ENCODE measurements at places on chromosomes 16 and 17.
A peak's percentile ranks its signal among the peaks of the same experiment; 100 is the strongest.

- no peak for DNase-seq
Observed at GRCh38 chr17:55510986-55511721, at the start of gene SMIM36. Gene SMIM36, minus strand, starts transcription at chr17:55511452.

- no peak for DNase-seq
Observed at GRCh38 chr16:15653227-15653626, 3.2 kb downstream of the NDE1 start.

GRCh38 chr17:39018267-39019134, 51.3 kb upstream of the FBXO47 start:
- peak; percentile 51 for DNase-seq

- no peak for DNase-seq
Observed at GRCh38 chr17:27531469-27531961, 75.3 kb downstream of the KSR1 start.

GRCh38 chr17:29219378-29220047, 27.1 kb upstream of the CRYBA1 start:
- DNase-seq: peak; percentile 82

DNA sequence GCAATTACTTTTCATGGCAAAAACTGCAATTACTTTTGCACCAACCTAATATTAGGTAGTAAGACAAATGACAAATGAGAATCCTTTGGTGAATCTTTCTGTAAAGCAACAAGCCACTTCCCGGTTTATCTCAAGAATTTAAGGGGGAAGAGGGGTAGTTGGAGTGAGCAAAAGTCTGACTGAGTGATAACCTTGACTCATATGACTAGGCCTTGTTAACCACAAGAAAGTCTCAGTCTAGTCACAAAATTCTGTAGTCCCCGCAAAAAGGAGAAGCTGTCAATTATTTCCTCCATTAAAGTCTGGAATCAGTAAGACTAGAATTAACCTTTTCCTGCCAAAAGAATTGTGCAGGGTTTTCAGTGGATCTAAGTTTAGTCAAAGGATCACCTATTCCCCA, 72.2 kb upstream of the GNAO1 start:
- no peak for DNase-seq

DNA sequence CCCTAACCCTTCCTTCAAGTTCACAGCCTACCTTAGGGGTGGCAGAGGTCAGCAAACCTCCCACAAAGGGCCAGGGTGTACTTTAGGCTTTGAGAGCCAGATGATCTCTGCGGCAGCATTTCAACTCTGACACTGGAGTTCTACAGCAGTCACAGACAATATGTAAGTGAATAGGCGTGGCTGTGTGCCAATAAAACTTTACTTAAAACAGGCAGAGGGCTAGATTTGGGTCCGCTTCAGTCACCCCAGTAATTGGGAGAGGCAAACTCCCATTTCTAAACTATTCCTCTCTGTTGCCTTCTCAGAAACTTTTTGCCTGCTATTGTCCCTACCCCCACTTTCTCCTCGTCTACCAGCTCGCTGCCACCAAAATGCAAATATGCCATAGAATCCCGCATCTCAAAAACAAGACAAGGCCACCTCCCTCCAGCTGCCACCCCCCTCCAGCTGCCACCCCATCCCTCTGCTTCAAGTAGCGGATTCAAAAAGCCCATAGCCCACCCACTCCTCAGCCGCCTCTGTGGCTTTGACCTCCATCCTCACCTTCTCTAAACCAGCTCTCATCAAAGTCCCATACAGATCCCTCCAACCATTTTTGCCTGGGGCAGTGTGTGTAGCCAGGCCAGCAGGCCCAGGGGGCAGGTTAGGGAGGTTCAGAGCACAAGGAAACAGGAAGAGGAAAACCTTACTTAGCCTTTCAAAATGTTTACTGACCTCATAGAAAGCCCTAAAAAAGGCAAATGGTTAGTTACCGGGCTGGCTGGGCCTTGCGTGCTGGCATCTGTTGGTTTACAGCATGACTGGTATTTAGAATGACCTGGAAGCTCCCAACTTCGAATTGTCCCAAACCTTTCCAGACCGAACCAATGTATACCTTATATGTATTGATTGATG, 19.9 kb upstream of the DNAH17 start:
- DNase-seq: no peak

DNA sequence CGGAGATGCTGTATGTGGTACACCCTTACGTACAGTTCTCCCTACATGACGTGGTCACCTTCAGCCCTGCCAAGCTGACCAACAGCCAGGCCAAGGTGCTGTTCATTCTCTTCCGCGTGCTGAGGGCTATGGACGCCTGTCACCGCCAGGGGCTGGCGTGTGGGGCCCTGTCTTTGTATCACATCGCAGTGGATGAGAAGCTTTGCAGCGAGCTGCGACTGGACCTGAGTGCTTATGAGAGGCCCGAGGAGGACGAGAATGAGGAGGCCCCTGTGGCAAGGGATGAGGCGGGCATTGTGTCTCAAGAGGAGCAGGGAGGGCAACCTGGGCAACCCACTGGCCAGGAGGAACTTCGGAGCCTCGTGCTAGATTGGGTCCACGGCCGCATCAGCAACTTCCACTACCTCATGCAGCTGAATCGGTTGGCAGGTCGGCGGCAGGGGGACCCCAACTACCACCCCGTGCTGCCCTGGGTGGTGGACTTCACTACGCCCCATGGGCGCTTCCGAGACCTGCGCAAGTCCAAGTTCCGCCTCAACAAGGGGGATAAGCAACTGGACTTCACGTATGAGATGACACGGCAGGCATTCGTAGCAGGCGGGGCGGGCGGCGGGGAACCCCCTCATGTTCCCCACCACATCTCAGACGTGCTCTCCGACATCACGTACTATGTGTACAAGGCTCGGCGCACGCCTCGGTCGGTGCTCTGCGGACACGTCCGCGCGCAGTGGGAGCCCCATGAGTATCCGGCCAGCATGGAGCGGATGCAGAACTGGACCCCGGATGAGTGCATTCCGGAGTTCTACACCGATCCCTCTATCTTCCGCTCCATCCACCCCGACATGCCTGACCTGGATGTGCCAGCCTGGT, 1.4 kb downstream of the WDR81 start:
- DNase-seq: no peak

DNA sequence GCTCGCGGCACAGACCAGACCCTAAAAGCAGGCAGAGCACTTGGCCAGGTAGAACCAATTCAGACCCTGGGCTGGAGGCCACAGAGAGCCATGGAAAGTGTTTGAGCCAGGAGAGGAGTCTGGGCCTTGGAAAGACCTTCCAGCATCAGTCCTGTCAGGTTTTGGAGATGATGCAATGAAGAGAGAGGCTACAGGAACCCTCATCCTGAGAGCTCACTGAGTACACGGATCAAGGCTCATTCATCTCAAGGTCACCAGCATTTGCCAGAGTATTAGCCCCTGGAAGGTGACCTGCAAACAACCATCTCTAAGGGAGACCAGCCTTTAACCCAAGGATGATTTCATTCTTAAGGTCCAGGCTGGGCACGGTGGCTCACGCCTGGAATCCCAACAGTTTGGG, 27.8 kb downstream of the TLE7 start:
- no peak for DNase-seq

- peak; percentile 75 for DNase-seq
Observed at GRCh38 chr17:44086364-44087311, 16.1 kb downstream of the G6PC3 start.

DNA sequence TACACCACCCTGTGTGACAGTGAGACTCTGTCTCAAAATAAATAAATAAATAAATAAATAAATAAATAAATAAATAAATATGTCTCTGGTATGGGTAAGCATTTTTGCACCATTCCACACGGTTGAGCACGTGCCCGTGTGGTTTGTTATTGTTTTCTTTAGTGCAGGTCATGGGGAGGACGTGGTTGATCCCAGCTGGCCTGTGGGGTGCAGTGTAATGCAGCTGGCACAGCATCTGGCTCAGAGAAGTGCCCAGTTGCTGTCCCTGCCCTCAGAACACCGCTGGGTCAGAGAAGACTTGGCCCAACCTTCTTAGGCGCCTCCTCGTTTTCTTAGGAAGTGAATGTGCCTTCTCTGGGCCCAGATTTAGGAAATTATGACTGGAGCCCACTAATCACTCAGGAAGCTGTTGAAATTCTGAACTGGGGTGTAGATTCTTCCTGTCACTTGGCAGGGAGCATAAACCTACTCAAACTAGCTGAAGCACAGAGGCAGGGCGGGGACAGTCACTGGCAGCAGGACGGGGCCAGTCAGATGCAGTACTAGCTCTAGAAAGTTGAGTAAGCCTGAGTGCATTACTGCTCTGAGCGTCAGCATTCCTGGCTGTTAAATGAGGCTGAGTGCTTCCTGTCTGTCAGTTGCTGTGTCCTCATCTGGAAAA, 85.9 kb downstream of the SNX29 start:
- no peak for DNase-seq

DNA sequence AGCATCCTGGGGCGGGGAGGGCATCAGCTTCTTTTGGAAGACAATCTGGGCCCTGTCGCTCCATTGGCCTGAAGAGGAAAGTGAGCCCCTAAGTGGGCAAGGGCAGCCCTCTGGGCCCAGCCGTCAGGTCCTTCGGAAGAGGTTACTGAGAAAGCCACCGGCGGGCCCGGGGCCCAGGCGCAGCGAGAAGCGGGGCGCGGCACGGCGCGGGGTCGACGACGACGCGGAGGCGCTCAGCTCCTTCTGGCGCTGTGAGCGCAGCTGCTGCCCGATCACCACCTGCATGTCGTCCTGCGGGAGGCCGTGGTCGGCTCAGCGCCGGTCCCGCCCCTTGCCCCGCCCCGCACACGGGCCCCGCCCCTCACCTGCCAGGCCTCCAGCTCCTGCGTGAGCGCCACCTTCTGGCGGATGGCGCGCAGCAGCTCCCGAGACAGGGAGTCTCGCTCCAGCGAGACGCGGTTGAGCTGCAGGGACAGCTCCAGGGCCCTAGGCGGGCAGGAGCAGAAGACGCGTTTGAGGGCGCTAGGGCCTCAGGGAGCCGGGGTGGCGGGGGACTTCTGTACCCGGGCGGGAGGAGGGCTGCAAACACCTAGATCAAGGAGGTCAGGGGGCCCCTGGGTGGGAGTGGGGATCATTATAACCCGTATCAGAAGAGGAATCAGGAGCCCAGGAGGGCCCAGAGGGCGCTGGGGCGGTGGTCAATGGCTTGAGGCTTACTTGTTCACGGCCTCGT, 4.3 kb downstream of the THOC6 start:
- peak; percentile 92 for DNase-seq

DNA sequence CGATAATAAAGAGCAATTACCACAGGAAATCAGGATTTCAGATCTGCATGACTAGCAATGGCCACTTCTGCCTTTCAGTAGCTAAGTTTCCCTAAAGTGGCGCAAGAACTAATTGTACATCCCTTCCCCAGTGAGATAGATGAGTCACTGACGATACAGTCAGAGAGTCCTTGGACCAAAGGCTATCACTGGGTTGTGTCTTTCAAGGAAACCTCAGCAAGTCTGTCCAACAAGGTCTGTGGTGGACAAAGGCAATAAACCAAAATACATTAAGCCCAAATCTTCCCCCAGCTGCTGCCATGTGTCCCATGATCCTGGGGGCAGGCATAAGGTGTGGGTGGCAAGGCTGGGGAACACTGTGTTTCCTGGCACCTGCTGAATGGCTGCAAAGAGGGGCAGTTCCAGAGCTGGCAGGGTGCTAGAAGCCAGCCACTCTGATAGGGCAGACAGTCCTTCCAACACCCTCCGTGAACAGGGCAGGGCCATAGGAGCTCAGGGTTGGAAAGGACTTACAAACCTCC, 20.5 kb upstream of the MTMR4 start:
- DNase-seq: no peak

GRCh38 chr17:17902877-17903276, 66.1 kb upstream of the SREBF1 start:
- no peak for DNase-seq

GRCh38 chr16:82562183-82562683, 64.5 kb upstream of the CDH13 start:
- no peak for DNase-seq

DNA sequence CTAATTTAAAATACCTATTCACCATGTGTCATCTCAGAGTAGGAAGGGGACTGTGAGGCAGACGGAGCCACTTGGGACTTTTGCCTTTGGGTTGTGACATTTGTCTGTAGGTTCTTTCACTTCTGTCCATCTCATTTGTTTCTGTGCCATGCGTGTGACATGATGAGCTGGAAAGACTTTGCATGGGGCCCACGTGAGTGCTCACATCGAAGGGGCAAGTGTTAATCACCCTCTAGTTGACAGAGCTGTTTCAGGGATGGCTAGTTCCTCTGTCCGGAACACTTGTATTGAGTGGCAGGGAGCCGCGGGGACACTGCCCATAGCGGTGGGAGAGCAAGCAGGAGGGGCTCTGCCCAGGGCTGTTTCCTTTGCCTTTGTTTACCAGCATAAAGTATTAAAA, 112.0 kb downstream of the RPTOR start:
- DNase-seq: peak; percentile 22

DNA sequence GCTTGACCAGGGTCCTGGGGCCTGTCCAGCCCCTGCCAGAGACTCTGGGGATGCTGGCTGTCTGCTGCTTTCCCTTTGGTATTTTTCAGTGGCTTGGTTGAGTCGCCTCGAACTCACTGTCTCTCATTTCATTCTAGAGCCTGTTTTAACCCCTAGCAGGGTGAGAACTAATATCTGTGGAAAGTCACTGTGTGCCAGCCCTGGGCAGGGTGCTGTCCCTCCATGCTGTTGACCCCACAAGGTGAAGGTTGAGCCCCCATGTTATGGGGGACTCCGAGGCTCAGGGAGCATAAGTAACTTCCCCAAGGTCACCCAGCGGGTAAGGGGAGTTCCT, 33.0 kb downstream of the DCAKD start:
- DNase-seq: no peak

DNA sequence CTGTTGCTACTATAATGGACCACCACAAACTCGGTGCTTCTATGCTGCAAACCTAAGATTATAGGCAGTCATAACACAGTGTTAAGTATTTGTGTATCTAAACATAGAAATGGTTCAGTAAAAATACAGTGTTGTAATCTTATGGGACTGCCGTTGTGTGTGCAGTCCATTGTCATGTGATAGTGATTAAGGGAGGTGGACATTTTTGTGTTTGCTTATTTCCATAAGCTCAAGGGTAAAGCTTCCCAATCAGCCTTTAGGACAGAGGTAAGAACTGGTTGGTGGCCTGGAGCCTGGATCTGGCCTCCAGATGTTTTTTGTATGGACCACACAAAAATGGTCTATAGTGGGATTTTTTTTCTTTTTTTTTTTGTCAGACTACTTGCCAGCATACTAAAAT, 29.9 kb downstream of the WWOX start:
- no peak for DNase-seq

GRCh38 chr17:7512824-7513540, 28.8 kb downstream of the POLR2A start:
- no peak for DNase-seq

GRCh38 chr16:4661661-4662060, 31.7 kb upstream of the NUDT16L1 start:
- no peak for DNase-seq

GRCh38 chr16:4093495-4094126, 22.6 kb downstream of the ADCY9 start:
- no peak for DNase-seq

DNA sequence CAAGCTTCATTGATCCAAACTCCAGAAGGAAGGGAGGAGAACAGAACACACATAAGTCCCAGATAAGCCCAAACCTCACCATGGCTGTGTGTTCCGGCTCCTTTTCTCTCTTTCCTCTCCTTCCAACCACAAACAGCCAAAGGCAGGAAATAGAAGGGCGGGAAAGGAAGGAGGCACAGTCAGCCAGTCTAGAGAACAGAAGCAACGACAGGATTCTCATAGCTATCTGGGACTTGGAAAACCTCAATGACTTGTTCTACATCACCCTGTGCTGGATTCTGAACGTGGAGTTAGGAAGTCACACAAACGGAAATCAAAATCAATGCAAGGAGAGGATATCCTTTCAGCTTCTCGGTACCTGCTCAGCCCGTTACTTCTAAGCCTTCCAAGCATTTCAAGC, 9.0 kb downstream of the CRK start:
- DNase-seq: no peak

All from stimulated activated CD4-positive, alpha-beta T cell treated with anti-CD3 and anti-CD28 coated beads, Interleukin-15, amount 100 ng/mL, for 24 hours (primary cell).